ENCODE measurements at places on chromosomes 7 and 10.

GRCh38 chr7:5210751-5211338 lies 20.8 kb downstream of the WIPI2 start:
- DNase-seq, result no peak

DNA sequence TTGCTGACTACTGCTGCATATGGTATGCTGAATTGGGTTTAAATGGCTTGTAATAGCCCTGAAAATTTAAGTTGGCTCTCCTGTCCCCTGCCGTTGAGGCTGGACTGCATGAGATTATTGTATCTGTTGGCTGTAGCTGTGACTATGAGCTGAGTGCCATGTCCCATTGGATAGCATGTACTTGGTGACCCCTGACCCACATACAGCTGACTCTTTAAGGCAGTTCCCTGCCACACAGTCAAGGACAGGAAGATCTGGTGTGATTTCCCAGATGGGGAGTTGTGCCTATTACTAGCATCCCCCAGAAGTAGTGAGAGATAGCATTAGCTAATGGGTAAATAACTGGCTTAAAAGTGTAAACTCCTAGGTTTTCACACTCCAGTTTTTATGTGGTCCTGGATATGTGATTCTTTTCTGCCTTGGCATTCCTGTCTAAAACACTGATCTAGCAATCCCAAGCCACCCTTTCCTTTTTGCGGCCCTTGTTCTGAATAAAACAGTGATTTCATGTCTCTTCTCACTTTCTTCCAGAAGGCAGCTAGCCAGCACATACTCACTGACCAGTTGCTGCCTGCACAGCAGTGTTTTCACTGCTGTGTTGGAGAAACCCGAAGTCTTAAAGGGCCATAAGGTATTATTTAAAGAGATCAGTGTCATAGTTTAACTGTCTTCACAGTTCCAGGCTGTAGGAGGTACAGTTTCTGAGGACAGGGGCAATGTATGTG lies 35.9 kb downstream of the LRRC4 start:
- DNase-seq, result no peak

DNA sequence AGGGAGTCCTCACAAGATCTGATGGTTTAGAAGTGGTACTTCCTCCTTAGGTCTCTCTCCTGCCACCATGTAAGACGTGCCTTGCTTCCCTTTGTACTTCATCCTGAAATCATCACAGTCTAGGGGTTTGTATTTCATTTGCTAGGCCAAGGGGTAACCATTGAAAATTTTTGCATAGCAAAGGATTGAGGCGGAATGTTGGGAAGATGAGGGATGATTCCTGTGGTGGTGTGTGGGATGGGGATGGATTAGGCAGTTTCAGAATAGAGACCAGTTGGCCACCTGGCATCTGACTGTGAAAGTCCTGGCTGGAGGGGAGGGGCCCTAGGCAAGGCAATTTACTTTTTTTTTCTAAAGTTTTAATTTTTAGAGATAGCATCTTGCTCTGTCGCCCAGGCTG lies 222.9 kb downstream of the CAMK1D start:
- DNase-seq, result no peak

GRCh38 chr7:15559416-15559928 lies 2.3 kb downstream of the AGMO start:
- no peak for DNase-seq

GRCh38 chr7:5631752-5632151 lies 149.7 kb downstream of the RNF216 start:
- no peak for DNase-seq

GRCh38 chr7:95375591-95376257 lies 20.5 kb downstream of the PON3 start:
- DNase-seq, result no peak

GRCh38 chr10:45052700-45053099 lies 52.0 kb downstream of the ZNF22 start:
- no peak for DNase-seq

DNA sequence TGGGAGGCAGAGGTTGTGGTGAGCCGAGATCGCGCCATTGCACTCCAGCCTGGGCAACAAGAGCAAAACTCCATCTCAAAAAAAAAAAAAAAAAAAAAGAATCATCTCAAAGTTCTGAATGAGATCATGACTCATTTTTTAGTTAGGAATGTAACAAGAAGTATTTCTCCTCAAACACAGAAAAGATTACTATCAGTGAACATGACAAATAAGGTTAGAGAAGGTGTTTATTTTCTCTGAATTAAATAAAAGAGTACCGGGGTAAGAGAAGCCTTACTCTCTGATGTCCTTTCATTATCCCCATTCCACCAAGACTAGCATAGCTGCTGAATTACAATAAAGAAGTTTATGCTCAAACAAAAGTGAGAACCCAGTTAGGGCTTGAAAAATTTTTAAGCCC lies 50.1 kb downstream of the IPMK start:
- no peak for DNase-seq
